CD4-positive, alpha-beta T cell treated with Interleukin-17A for 4 hours (primary cell): ENCODE measurements at places on chromosomes 11 and 22.

- no peak for DNase-seq
These were observed 5.7 kb upstream of the TMEM41B start for GRCh38 chr11:9320047-9320446.

- DNase-seq = peak; percentile 68
These were observed 617 bp downstream of the CSKMT start for GRCh38 chr11:62665599-62666258.

- no peak for DNase-seq
These were observed 1098.0 kb downstream of the BRD1 start for GRCh38 chr22:48729499-48730171.

- DNase-seq = no peak
These were observed 125.9 kb downstream of the TEAD1 start for GRCh38 chr11:12800032-12800671.

DNA sequence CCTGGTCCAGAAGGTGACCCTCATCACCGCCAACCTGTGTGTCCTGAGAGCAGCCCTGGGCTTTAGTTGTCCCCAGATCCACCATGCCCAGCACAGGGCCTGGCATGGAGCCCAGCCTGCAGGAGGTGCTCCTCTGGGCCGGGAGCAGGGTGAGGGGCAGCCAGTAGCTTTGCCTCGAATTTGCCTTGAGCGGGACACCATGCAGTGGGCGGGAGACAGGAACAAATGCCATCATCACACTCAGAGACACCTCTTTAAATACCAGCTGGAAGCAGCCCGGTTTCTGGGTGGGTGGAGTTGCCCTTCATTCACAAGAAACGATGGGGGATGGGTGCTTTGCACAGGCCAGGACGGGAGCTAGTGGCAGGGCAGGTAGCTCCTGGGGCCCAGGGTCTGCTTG is 19.3 kb downstream of the FLRT1 start:
- DNase-seq = no peak

GRCh38 chr11:124669193-124669592 is 4.3 kb downstream of the SIAE start:
- DNase-seq = peak; percentile 56

DNA sequence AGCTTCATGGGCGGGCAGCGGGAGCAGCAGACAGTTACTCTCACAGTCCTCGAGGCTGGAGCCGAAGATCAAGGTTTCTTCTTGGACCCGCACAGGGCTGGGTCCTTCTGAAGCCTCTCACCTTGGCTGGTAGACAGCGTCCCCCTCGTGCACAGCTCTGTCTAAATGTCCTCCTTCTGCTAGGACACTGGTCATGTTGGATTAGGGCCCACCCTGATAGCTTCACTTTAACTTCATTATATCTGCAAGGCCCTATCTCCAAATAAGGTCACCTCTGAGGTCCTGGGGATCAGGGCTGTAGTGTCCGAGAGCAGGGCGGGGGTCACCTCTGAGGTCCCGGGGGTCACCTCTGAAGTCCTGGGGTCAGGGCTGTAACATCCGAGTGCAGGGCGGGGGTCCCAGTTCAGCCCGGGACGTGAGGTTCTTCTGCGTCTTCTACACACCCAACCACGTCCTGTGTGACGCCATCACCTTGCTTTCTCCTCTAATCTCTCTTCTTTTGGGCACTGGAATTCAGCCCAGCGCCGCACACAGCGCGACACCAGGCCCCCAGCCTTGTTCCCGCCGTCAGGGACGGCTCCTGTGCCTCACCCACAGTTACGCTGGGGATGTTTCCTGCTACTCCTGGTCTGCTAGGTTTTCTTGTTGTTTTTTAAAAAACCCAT is 34.1 kb upstream of the TOLLIP start:
- DNase-seq = no peak

- DNase-seq = no peak
These were observed 19.1 kb downstream of the RPL3 start for GRCh38 chr22:39300186-39300830.

- no peak for DNase-seq
These were observed 52.4 kb downstream of the AP2A2 start for GRCh38 chr11:977830-978720.

DNA sequence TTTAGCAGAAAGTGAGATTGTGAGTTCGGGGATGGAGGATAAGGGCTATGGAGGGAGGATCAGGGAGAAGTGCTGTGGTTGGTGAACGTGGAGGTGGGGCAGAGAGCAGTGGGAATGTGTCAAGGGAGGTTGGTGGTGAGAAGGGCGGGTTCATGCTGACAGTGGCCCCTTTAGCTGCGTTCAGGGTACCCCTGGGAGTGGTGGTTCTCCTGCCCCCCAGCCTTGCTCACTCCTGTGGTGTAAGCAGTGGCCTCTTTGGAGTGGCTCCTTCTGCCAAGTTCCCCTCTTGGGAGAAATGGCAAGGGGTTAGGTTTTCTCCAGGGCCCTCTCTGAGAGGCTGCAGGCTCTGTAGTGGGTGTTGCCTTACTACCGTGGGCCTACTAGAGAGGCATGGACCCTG is 16.1 kb upstream of the NECTIN1 start:
- no peak for DNase-seq

- DNase-seq = no peak
These were observed 69.3 kb upstream of the WNT7B start for GRCh38 chr22:46046299-46046685.

GRCh38 chr11:65525546-65526480 is 930 bp downstream of the SCYL1 start:
- DNase-seq = peak; percentile 36

GRCh38 chr11:84671325-84671999 is 955.7 kb downstream of the DLG2 start:
- no peak for DNase-seq

GRCh38 chr11:9092072-9092471 is 673 bp upstream of the SCUBE2 start:
- no peak for DNase-seq

DNA sequence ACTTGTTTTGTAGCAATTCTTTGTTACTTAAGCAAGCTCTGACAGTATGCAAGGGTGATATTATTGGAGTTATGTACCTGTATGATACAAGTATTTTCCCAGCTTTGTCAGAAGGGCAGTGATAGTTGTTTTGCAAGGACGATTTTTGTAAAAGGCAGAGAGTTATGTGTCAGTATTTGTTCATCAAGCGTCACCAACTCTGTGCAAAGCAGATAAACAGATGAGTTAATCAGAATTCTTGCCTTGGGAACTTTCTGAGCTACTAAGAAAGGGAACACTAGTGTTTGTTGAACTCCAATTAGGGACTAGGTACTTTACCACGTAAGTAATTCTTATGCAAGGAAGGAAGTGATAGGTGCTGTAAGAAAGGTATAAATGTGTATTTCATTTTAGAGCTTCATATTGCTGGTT is 1.4 kb downstream of the USP47 start:
- no peak for DNase-seq

GRCh38 chr11:63670096-63670432 is 1.1 kb downstream of the ATL3 start:
- no peak for DNase-seq
